Cortex of kidney (tissue), 1 donor: ENCODE measurements at places on chromosomes 11 and 22.

- no peak for DNase-seq
These were observed at the start of gene KLHL35 for GRCh38 chr11:75432911-75433321. Gene KLHL35 (minus strand): TSS chr11:75433203. CDS start chr11:75430629, 2,574 bp downstream.

- no peak for DNase-seq
These were observed 17.0 kb upstream of the NUCB2 start for GRCh38 chr11:17259519-17259918.

GRCh38 chr22:27679693-27680488 is 121.7 kb downstream of the MN1 start:
- no peak for DNase-seq

DNA sequence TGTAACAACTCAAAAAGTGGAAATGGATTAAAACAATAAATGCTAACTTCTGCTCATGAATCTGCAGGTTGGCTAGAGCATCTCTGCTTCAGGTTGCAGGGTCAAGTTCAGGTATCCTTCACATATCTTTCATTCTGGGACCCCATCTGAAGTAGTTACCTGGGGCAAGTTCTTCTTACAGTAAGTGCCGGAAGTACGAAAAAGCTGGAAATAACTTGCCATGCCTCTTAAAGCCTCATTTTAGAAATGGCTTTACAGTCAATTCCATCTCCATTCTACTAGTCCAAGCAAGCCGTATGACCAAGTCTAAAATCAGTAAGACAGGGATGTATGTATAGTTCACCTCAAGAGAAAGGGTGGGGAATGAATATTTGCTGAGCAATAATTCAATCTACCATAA is 93.7 kb downstream of the FCHSD2 start:
- no peak for DNase-seq

DNA sequence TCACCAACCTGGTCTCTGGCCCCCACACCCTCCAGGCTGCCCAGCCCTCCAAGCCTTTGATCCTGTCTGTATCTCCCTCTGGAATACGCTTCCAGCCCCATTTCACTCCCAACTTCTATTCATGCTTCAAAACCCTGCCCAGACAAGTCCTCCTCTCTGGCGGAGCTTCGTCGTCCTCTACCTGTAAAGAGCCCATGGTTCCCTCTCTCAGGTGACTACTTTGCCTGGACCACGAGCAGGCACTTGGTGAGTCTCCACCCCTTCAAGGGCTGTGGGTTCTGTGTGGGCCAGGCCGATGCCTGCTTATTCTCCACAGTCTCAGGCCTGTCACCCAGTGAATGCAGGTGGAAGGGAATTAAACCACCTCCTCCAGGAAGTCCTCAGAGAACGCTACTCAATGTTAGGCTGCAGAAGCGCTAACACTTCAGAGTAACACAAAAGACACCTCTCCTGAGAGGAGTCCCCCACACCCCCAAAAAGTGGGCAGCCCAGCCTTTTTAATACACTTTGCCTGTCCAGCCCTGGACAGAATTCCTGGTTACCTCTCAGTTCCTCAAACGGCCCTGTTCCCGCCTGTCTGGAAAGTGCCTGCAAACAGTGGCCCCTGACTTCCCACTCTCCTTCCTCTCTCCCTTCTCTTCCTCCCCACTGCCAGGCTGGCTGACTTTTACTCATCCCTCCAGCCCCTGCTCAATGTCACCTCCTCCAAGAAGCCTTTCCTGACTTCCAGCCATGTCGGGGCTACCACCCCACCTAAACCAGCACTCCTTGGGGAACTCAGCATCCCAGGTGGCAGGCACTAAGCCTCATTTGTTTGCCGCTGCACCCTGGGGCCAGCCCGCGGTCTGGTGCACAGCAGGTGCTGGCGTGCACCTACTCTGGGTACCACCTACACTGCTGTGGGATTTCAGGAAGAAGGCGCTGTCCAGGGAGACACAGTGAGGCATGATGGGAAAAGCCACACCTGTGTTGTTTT is 9.0 kb downstream of the RAC2 start:
- DNase-seq: no peak
